ENCODE measurements at places on chromosomes 4 and X.

GRCh38 chrX:72080150-72080549 lies 51.6 kb downstream of the RTL5 start:
- no peak for DNase-seq

DNA sequence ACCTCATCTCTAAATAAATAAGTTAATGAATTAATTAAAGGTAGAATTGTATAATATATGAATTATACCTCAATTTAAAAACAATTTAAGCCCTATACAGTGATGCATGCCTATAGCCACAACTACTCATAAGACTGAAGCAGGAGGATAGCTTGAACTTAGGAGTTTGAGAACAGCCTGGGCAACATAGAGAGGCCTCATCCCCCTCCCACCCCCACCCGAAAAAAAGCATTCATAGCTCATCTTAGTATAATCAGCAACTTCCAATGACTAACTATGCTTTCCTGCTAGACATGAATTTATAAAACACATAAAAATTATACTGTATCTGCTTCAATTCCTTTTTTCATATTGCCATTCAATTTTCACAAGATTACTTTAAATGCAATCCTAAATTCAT lies 1.6 kb downstream of the LRBA start:
- DNase-seq, result no peak

- DNase-seq, result no peak
Observed at GRCh38 chr4:153759407-153760316, at the start of gene RNF175. TSS of gene RNF175 (minus strand) at chr4:153760024. CDS start at chr4:153759862, 162 bp downstream.

GRCh38 chr4:119050527-119051090 lies 85.0 kb upstream of the MYOZ2 start:
- DNase-seq, result no peak

DNA sequence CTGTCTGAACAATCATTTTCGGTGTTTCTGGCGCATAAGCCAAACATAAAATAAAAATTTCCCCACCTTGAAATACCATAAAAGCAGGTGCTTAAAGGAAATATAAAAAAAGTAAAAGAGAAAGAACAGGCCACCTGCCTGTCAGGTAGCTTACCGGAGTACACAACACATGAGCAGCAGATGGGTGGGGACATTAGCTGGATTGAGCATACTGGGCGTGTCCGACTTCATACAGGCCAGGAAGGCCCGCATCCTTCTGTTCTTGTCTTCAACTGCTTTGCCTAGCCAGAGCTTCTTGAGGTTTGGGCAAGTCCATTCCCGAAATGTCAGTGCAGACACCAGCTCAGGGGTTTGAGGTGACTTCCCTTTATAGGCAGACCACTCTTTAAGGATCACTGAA lies 66.7 kb downstream of the FAM120C start:
- no peak for DNase-seq

DNA sequence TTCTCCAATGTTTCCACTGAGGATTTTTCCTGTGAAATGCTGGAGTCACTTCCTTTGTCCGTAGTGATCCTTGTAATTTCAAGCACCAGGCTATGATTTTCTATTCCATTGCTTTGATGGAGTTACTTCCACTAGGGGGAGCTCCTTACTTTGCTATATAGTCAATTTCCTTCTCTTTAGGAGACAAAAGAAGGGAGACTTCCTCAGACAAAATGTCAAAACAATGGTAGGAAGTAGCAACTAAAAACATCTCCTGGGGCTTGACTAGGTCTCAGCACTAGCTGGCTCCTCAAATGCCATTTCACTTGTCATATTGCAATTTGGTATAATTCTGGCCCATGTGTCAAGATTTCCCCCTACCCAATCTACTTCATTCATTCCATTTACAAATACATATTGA lies 24.1 kb downstream of the ZCCHC12 start:
- no peak for DNase-seq

- DNase-seq, result no peak
Observed at GRCh38 chr4:86946868-86947500, 12.2 kb downstream of the AFF1 start.

DNA sequence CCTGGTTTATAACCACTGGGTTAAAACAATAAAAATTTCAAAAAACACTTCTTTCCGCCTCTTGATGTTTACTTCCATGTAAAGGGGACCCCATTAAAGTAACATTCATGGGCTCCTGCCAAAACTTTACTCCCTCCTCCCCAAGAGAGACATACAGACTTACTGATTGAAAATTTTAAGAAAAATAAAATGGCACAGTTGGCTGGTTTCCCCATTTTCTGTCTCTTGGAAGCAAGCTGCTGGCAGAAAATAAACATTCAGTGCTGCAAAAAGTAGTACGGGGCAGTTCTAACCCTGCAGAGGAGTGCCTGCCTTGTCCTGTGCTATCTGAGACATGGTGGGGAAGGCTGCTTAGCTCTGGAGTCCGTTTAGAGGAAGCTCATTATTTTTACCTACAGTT lies 187.3 kb upstream of the INTU start:
- DNase-seq, result no peak

All from stimulated activated CD8-positive, alpha-beta memory T cell treated with anti-CD3 and anti-CD28 coated beads, Interleukin-4, amount 100 ng/mL, for 1 hour (primary cell).